GM12865 (cell line): ENCODE measurements at places on chromosomes 3 and 15.

DNA sequence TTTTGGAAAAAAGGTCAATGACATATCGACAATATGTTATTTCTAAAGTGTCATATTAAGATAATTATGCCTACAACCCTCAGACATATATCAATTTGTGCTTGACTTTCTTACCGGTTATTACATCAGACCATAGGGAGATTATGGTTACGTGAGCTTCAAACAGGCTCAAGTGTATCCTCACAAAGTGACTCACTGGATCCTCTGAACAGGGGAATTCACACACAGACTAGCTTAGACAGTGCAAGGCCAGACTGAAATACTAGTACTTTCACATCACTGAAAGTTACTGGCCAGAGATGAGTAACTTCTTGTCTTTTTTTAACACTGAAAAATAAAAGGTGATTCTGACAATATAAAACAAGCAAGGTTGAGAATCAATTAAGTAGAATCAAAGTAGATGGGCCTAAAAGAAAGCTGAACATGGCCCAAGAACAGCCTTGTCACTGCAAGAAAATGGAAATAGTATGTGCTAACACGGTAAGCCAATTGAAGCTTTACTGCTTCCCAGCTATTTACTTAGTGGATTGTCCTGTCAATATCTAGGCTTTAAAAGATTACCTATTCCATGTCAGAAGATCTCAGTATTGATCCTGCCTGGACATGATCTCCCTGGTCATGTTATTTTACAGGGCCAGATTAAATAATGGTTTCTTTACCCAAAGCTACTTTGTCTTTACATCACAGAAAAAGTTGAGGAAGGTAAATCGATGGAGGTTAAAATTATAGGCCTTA, 848.6 kb downstream of the ROBO1 start:
- peak; percentile 74 for DNase-seq

- DNase-seq: no peak
Measured at GRCh38 chr15:68449389-68449788, 17.4 kb upstream of the ITGA11 start.

DNA sequence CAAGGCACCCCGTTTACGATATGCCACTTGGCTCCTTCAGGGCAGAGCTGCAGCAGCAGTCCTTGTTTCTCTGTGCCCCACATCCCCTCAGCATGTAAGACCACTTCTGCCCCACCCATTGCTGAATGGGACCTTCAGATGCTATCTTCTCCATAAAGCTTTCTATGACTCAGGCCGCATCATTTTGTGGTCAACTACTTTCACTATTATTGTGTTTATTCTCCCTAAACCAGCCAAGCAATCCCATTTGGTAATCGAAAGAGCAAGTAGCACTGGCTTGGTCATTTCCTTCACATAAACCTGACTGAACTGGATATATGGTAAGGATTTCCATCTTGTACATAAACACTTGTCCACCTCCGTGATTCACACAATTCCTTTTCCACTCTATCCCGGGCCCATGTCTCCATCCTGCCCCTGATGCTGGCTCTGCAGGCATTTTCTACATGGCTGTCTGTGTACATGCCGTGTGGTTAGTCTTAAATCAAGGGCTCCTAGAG, 25.7 kb downstream of the LIPC start:
- peak; percentile 88 for DNase-seq

GRCh38 chr3:49151610-49152009, 14.5 kb downstream of the CCDC71 start:
- DNase-seq: no peak

GRCh38 chr3:47802734-47803479, at the start of gene DHX30:
TSS of gene DHX30 (plus strand) at chr3:47803138. CDS start at chr3:47810684, 7,546 bp downstream.
- DNase-seq: peak; percentile 90

DNA sequence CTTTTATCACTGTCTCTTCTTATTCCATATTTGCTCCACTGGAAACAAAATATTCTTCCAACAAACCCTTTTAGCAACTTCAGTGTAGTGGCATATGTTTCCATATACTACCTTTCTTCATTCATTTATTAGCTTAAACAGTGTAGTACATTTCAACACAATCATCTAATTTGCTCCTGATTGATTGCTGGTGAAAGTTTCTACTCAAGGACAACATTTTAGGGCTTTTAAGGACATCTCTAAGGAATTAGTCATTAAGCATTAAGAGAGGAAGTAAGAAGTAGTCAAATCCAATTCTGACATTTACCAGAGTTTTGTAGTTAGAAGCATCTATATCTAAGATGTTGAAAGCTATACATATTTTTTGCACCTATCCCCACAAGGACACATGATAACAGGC, 55.8 kb downstream of the RSRC1 start:
- DNase-seq: no peak

DNA sequence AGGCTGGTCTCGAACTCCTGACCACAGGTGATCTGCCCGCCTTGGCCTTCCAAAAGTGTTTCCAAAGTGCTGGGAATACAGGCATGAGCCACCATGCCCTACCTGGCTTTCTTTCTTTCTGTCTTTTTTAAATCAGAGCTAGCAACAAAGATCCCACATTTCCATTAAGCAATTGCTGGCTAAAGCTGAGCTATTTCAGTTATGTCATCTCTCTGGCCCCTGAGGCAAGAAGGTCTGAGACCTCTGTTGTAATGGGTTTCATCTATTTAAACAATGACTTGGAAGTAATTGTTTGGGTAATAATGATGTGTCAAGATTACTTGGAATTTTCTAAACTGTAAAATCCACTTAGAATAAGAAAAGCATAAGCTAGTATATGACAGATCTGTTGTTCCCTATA, 30.2 kb upstream of the CRBN start:
- no peak for DNase-seq

DNA sequence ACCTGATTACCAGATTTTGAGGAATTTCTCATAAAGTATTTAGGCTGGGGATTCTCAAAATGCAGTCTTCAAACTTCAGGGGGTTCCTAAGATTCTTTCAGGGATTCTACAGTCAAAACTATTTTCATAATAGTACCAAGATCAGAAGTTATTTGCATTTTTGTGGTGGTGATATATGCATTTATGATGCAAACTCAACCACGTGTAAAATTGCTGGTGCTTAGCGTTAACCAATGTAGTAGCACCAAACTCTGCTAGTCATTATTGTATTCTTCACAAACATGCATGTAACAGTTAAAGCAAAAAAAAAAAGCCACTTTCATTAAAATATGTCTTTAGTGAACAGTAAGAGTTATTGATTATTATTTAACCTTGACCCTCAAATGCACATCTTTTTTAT, 274.9 kb upstream of the DNAJC19 start:
- peak; percentile 4 for DNase-seq

DNA sequence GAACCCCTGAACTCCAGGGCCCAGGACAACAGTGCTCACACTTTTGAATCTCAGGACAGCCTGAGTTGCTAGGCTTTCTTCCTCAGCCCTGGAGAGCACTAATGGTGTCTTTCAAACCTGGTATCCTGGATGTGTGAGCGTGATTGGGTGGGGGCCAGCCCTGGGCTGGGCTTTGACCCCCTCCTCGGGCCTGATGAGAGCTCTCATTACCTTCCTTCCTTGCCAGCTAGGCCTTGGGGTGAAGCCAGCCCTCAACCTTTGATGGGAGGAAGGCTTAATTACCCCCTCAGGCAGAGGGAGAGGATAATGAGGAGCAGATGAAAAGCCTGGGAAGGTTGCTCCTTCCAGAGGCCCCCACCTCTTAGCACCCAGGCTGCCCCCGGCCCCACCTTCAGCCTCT, 31.1 kb upstream of the INSYN1 start:
- no peak for DNase-seq
